Activated naive CD4-positive, alpha-beta T cell treated with anti-CD3 and anti-CD28 coated beads for 36 hours (primary cell): ENCODE measurements at places on chromosomes 1 and 21.

GRCh38 chr1:8516278-8516777, 198.4 kb downstream of the SLC45A1 start:
- DNase-seq = no peak

- no peak for DNase-seq
Observed at GRCh38 chr21:26883768-26884167, 38.6 kb upstream of the ADAMTS1 start.

GRCh38 chr1:54710841-54711240, 4.8 kb upstream of the TTC4 start:
- DNase-seq = no peak

DNA sequence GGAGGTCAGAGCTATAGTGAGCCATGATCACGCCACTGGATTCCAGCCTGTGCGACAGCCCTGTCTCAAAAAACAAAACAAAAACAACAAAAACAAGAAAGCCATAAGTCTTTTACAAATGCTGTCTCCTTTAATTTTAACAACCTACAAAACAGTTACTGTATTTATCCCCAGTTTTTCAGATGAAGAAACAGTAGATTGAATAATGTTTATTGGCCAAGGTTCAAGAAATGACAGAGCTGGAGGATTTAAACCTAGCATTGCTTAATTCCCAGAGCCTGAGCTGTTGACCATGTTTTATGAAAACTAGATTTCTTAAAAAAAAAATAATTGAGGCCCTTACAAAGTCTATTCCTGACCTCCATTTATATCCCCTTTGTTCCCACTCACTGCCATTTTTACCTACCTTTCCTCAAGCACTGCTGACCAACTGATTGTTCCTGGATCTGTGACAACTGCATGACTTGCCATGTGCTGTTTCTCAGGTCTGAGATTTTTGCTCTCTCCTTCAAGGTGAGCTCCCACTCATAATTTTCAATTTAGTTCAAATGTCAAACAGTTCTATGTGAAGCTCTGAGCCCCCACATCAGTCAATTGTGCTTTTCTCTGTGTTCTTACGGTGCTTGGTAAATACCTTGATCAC, 140.8 kb downstream of the CHRM3 start:
- DNase-seq = no peak

DNA sequence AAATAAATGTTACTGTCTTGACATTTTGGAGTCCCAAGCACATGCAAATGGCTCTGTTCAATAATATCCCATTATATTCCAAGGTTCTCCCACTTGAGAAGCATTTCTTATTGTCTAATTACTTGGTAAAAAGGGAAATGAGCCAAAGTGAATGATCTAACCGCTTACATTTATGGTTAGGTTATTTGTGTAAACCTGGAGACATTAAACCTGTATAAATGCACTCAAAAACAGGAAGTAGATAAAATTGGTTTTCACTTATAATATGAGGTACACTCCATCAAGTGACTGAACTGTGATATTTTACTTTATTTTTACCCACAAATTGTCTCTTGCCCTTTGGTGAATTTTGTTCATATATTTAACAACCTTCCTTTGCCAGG, 26.8 kb downstream of the KIF1B start:
- DNase-seq = no peak

GRCh38 chr1:19390166-19390850, 78.2 kb downstream of the SLC66A1 start:
- DNase-seq = peak; percentile 19

- DNase-seq = no peak
Observed at GRCh38 chr1:155522069-155522468, 40.5 kb downstream of the ASH1L start.

- no peak for DNase-seq
Observed at GRCh38 chr1:235726557-235726956, 77.0 kb upstream of the GNG4 start.

DNA sequence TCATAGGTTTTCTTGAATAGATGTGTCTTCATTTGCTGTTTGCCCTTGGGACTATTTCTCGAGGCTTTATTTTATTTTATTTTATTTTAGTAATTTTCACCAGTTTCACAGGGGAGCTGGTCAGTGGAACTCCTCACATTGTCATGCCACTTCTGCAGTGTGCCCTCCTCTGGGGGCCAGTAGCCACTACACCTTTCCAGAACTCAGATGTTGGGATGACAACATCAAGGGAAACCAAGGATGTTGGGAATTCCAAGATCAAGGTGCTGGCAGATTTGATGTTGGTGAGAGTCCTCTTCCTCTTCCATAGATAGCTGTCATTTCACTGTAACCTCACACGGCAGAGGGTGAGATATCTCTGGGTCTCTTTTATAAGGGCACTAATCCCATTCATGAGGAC, 35.5 kb downstream of the SLC26A9 start:
- DNase-seq = peak; percentile 18

DNA sequence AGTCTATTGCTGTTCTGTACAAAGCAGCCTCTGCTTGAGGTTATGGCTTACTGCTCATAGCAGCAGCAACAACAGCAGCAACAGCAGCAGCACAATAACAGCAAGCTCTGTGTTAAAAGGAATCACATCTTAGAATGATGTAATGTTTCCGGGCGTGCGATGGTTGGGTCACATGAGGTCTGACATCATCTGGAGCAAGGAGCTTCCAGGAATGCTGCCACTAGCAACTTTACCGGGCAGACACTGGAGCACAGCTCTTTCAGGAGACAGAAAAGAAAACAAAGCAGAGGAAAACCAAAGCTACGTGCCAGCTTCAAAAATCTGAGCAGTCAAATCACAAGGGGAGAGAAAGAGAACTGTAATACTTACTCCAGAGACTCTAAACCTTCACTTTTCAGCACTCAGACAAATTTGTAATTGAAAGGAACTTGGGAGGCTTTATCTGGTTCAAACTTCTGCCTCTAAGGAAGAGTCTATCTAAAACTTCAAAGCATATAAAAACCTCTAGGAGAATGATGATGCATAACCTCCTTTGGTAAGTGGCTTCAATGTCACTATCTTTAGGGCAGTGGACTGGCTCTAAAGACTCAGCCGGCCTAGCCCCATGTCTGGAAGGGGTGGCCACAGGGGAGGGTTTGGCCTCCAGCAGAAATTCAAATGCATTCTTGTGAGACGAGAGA, 28.3 kb upstream of the RAB3GAP2 start:
- no peak for DNase-seq

DNA sequence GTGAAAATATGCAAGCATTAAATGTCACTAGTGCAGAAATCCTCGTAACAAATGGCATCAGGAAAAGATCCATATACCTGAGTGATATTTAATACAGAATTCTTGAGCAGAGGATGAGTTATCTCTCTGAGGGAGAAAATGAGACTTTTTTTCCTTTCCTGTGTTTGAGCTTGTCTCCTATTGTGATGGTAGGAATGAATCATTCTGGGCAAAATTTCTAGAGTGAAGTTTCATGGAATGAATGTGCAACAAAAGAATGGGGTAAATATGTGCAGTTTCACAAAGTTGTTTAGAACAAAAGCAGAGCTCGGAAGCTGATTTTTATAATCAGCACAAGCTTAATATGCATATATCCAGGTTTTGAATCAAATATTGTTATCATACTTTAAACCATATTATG, 4.6 kb downstream of the CTPS1 start:
- DNase-seq = no peak

GRCh38 chr1:244466724-244467123, 5.7 kb downstream of the CATSPERE start:
- no peak for DNase-seq

DNA sequence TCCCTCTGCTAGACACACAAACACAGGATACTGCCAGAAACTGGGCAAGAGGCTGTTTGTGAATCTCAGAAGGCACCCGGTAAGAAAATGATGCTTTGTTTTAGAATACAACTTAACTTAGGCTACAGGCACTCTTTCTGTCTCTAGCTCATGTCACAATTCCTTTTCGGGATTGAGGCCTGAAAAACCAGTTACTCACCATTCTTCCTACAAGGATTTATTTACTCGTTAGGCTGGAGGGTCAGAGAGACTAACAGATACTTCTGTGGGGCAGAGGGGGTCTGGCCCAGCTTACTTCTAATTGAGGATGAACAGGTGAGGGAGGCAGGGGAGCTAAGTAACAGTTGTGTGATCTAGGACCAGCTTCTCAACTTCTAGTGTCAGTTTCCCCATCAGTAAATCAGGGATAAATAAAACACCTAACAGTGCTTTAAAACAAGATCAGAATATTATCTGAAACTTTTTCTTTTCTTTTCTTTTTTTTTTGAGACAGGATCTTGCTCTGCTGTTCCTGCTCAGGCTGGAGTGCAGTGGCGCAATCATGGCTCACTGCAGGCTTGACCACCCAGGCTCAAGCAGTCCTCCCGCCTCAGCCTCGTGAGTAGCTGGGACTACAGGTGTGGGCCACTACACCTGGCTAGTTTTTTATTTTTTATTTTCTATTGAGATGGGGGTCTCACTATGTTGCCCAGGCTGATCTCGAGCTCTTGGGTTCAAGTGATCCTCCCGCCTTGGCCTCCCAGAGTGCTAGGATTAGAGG, 31.9 kb downstream of the NFYC start:
- no peak for DNase-seq

DNA sequence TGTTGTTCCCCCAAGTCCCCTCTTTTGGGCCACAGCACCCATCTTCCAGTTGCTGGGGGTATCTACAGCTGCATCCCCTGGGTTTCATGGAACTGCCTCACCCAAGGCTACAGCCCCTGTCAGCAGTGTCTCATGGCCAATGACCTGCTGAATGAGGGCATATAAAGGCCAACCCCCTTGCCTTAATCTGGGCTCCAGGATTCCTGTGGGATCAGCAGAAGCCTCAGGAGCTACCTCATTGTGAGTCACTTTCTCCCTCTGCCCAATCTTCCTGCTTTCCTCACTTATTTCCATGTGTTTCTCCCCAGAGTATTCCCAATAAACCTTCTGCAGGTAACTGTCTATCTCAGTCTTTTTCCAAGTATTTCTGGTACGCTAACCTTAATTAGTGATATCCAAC, 37.3 kb upstream of the SYT14 start:
- no peak for DNase-seq

DNA sequence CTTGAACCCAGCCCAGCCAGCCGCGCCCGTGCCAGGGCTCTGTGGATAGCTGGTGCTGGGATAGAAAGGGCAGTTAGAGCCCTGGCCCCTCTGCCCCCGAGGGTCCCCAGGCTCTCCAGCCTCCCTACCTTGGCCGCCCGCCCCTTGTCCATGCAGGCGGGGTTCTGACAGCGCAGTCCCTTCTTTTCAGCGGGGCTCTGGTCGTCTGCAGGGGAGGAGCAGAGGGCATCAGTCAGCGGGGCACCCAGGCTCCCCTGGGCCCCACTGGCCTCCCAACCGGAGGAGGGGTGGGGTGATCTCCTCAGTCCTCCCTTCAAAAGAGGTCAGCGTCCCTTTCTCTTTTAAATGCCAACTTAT, 4.9 kb upstream of the PLEKHG5 start:
- DNase-seq = no peak
